ENCODE measurements at places on chromosomes 4 and X.

DNA sequence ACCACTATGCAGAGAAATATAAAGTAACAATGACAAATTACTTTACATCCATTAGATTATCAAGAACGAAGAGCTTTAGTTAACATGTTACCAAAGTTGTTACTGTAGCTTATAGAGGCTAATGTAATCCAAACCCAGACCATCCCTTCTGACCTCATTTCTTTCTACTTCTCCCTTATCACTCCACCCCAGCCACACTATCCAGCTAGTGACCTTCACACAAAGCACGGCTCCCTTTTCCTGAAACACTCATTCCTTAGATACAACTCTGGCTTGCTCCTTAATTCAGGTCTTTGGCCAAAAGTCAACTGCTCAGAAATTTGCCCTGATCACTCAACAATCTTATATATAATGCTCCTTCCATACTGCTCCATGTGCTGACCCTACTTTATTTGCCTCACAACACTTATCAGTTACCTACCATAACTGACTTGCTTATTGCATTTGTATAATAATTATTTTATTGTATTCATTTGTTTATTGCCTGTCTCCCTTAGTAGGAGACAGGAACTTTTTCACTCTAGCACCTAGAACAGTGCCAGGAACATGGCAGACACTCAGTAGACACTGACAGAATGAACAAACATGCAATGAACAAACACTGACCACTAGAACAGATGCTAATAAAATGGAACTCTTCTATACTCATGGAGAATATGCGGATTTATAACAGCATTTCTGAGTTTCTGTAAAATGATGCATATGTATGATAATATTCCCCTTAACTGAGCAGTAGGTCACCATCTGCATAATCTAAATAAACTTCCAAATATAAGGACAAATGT, 67.6 kb downstream of the EIF4E start:
- DNase-seq, result no peak

DNA sequence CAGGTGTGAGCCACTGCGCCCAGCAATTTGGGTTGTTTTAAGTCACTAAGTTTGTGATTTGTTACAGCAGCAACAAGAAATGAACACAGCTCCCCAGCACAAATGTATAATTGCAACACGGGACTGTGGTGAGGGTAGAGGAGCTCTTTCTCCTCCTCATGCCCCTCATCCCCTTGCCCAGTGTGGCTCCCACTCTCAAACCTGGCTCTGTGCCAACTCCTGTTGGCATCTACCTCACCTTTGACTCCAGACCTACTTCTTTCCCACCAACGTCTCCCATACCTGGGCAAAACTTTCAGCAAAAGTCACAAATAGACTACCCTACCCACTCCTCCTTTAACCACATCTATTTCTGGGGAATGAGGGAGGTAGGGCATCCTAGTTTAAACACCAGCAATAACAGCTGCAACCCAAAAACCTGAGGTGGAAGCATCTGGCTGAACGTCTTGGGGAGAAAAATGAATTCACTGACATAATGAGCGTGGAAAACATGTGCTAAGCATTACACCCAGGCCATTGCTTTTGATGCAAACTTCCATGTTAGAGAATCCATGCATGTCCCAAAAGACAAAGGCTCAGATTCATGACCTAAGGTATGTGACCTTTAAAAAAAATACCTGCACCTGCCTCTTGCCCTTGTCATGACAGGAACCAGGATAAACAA, 19.2 kb downstream of the LNX1 start:
- no peak for DNase-seq

GRCh38 chr4:8706216-8707044, 113.9 kb downstream of the CPZ start:
- DNase-seq, result no peak

DNA sequence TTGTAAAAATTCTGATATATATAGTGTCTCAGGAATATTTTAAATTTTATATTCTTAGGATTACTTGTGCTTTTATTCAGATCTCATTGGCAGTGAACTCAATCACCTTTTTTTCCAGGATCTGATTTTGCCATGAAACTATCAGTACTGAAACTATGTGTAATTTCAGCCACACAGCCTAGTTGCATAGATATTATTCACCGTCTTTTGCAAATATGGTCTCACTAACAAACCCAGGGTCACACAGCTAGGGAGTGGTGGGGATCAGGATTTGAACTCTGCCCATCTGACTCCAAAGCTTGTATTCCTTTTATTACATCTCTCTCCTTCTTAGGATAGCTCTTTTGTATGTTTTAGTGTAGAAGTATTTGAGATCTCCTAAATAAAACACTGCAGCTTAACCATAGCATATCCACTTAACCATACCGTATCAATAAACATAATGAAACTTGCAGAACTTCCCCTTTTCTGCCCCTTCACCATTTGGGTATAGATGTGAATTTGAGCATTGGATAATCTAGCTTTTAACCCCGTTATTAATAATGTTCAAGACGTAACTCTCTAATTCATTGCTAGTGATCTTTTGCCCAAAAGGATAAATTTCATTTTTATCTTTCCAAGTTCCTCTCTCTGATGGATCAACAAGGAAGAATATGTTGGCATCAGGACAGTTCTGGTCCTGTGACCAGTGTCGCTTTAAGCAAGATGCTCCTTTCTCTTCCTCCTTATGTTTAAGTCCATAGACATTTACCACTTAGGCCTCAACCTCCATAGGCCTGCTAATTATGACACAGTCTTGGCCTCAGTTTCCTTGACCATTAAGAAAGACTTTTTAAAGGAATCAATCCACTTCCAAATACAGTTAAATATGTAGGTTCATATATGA, 74.6 kb downstream of the RAPGEF2 start:
- no peak for DNase-seq

- no peak for DNase-seq
Observed at GRCh38 chrX:24098932-24099331, 44.2 kb downstream of the EIF2S3 start.

DNA sequence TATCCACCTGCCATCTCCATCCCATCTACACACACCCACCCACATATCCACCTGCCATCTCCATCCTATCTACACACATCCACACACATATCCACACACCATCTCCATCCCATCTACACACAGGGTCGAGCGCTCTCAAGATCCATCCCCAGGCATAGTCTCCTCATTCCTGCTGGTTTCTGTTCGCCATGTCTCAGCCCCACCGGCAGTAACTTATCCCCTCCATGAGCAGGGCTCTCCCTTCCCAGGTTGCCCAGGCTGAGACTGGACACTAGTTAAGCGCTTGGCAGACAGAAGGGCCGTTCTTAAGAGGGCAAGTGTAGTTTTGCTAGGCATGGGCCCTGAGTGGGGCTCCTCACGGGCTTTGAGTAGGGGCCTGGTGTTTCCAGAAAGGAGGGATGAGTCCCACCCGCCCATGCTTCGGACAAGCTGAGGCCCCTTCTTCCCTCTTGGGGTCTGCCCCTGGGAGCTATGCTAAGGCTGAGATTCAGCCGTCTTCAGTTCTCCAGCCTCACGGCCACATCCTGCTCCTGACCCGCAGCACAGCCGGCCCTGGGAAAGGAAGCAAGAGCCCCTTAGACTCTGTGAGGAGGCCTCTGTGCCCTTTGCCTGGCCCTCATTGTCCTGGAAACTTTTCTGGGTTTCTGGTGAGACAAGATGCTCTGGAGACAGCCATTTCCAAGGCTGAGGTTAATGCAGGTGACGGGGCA, 20.4 kb downstream of the TMEM271 start:
- DNase-seq, result no peak

GRCh38 chrX:151081016-151081415, 95.4 kb upstream of the GPR50 start:
- DNase-seq, result no peak

- DNase-seq, result no peak
Observed at GRCh38 chr4:108531461-108531860, 88.9 kb upstream of the RPL34 start.

DNA sequence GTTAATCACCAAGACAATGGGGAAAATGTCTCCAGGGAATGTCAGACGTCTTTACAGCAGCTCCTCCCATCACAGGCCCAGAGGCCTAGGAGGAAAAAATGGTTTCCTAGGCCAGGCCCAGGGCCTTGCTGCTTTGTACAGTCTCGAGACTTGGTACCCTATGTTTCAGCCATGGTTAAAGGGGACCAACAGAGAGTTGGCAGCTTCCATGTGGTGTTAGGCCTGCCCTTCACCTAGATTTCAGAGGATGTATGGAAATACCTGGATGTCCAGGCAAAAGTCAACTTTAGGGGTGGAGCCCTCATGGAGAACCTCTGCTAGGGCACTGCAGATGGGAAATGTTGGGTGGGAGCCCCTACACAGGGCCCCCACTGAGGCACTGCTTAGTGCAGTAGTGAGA, 38.5 kb downstream of the ABCG2 start:
- DNase-seq, result no peak
